ENCODE measurements at places on chromosomes 12 and 14.

- no peak for DNase-seq
These were observed 342.1 kb upstream of the RGS6 start for GRCh38 chr14:71590131-71590530.

DNA sequence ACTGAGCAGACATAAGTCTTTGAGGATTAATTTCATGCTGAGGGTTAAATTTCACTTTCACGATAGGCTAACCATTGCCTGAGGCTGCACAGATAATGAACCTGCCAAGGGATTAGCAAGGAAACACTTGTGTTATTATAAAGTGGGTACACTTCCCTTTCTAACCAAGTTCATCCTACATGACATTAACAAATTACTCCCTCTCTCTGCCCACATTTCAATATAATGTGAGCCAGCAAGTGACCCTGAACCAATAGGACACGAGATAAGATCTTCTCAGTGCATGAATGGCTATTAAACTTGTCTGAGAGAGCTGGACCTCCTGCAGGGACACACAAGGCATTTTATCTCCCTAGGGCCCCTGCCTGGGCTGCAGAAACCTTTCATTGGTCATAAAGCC is 173.5 kb downstream of the PAX9 start:
- DNase-seq = no peak

GRCh38 chr12:21695986-21696385 is 38.3 kb upstream of the LDHB start:
- DNase-seq = peak; percentile 68

GRCh38 chr12:123717350-123717749 is 5.2 kb downstream of the ATP6V0A2 start:
- DNase-seq = no peak

All from left hindlimb (tissue), 1 donor.